Activated CD4-positive, alpha-beta T cell treated with anti-CD3 and anti-CD28 coated beads, Interleukin-2, amount 10 ng/mL, durations not matched to agents 24 days and 14 days (primary cell): ENCODE measurements at places on chromosomes 1 and 21. TPM values are rescaled to one million over a fixed set of nuclear protein-coding genes. Genes with fewer than 3 reads are reported as not detected.

GRCh38 chr1:226541631-226542622, 6.6 kb upstream of the STUM start:
- no peak overlapping the region for H3K4me3 ChIP-seq
- H3K27me3 ChIP-seq, result peaks cover 27% of the 10 kb centered on the region
- no peak for DNase-seq
- no peaks in the 10 kb centered on the region for H3K4me1 ChIP-seq
- no peak overlapping the region for H3K27ac ChIP-seq

DNA sequence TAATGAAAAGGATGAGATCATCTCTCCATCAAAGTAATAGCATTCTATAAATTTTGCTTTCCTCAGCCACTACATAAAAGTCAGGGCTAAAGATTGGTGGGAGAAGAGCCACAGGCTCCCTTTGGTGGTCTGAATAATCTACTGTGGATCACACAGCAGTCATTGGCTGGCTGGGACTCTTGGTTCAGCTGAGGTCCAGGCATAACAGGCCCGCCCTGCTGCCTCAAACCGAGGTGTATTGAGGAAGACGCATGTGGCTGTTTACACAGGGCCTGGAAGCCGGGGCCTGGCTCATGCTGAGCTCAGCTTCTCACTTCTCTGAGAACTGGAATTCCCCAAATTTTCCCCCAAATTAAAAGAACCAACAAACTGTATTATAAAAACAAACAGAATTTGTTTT, 139.2 kb downstream of the PTPRC start:
- H3K4me1 ChIP-seq, result peaks cover 15% of the 10 kb centered on the region
- no peaks in the 10 kb centered on the region for H3K27me3 ChIP-seq
- H3K27ac ChIP-seq, result no peak overlapping the region
- no peaks in the 10 kb centered on the region for H3K36me3 ChIP-seq
- DNase-seq, result no peak

- peaks cover 18% of the 10 kb centered on the region for H3K27me3 ChIP-seq
- DNase-seq, result no peak
- peaks cover 29% of the 10 kb centered on the region for H3K4me1 ChIP-seq
- no peak overlapping the region for H3K27ac ChIP-seq
- no peak overlapping the region for H3K4me3 ChIP-seq
These were observed 64.4 kb downstream of the GADD45A start for GRCh38 chr1:67749263-67749843.

GRCh38 chr1:82947278-82947677, 1051.7 kb downstream of the TTLL7 start:
- H3K4me3 ChIP-seq, result no peak overlapping the region
- no peak overlapping the region for H3K27ac ChIP-seq
- no peaks in the 10 kb centered on the region for H3K27me3 ChIP-seq
- no peaks in the 10 kb centered on the region for H3K4me1 ChIP-seq
- no peaks in the 10 kb centered on the region for H3K36me3 ChIP-seq

Gene S100A8
- total RNA-seq, result not detected in 2 replicates

Gene RNU1-1
- 1,962 and 2,189 TPM in 2 replicates for total RNA-seq

GRCh38 chr1:217135569-217135915, 412.3 kb upstream of the ESRRG start:
- H3K4me3 ChIP-seq, result no peak overlapping the region
- H3K4me1 ChIP-seq, result peaks cover 2% of the 10 kb centered on the region
- H3K36me3 ChIP-seq, result peaks cover 3% of the 10 kb centered on the region
- DNase-seq, result no peak
